Hematopoietic multipotent progenitor cell treated with erythropoietin and hydrocortisone succinate and interleukin-3 and kit ligand, for 15 days (in vitro differentiated cells): ENCODE measurements at places on chromosomes 16 and 17.
A peak's percentile ranks its signal among the peaks of the same experiment; 100 is the strongest.

- peak; percentile 39 for DNase-seq
These were observed 8.6 kb downstream of the KDM6B start for GRCh38 chr17:7842380-7843256.

DNA sequence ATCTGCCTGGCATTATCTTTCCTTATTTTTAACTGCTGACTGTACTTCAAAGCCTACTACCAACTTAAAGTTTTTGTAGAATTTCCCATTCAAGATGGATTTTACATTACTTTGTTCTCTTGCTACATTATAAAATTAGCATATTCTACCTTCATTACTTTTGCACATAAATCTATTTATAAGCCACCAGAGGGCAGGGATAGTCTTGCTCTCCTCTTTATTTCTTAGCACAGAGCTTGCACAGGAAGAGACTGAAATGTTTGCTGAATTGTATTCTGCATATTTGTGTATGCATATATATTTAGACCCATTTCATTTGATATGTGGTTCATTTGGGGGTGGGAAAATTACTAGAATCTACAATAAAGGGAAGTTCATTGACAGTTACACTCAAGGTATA lies 108.0 kb downstream of the SKAP1 start:
- DNase-seq, result no peak

DNA sequence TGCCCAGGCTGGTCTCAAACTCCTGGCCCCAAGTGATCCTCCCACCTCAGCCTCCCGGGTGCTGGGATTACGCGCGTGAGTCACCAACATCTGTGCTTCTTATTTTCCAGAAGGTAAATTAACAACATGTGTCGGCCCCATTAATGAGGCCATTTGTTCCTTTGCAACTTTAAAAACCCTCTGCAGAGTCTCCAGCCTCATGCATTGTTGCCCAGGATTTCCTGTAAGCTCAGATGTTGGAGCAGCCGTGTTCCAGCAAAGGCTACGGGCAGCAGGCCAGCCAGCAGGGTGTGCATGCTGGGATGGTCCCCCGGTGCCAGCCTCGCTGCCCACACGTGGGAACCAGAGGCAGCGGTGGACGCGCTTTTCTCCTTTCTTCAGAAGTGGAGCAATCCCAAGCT lies 19.1 kb upstream of the HEXD start:
- DNase-seq, result no peak

GRCh38 chr17:55402374-55402773 lies 19.3 kb downstream of the MMD start:
- DNase-seq, result no peak

DNA sequence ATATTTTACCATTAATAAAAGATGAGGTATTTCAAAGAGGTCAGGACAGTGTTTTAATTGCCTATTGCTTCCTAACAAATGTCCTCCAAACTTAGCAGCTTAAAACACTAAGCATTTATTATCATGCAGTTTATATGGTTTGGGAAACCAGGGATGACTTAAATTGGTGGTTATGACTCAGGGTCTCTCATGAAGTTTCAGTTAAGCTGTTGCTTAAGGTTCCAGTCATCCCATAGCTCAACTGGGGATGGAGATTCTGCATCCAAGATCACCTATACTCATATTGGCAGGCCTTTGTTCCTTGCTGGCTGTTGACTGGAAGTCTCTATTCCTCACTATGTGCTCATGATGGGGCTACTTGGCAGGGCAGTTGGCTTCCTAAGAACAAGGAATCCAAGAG lies 1329.9 kb upstream of the GOT2 start:
- no peak for DNase-seq

DNA sequence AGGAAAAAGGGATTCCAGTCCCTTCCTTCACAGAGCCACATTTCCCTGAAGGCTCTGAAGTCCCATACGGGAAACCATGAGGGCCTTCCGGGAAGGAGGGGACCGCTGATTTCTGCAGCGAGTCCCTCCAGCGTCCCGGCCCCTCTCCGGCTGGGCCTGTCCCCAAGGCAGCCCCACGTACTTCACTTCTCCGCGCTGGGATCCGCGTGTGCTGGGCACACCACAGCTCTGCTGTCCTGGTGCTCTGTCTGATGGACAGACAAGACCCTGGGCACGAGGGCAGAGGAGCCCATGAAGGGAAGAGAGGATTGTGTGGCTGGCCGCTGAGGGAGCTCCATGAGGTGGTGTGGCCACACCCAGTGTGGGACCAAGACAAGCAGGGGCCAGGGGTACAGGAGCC lies 57.1 kb downstream of the PRMT7 start:
- no peak for DNase-seq

GRCh38 chr16:53629151-53629550 lies 74.5 kb downstream of the RPGRIP1L start:
- no peak for DNase-seq

DNA sequence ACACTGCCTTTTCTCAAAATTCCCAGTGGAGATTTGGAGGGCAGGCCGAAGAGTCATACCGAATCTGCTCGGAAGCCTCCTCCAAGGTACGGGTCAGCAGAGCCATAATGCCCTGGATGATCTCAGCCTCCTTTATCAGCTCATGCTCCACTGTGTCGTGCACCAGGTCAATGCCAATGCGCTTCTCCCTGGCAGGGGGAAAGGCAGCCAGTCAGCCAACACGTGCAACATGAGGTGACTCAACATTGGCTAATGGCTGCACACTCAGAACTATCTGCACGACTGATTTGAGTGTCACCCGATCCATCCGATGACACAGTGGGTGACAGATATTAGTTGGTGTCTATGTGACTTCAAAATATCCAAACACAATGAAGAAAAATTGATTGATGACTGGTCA lies 15.8 kb downstream of the TEKT1 start:
- DNase-seq, result no peak

DNA sequence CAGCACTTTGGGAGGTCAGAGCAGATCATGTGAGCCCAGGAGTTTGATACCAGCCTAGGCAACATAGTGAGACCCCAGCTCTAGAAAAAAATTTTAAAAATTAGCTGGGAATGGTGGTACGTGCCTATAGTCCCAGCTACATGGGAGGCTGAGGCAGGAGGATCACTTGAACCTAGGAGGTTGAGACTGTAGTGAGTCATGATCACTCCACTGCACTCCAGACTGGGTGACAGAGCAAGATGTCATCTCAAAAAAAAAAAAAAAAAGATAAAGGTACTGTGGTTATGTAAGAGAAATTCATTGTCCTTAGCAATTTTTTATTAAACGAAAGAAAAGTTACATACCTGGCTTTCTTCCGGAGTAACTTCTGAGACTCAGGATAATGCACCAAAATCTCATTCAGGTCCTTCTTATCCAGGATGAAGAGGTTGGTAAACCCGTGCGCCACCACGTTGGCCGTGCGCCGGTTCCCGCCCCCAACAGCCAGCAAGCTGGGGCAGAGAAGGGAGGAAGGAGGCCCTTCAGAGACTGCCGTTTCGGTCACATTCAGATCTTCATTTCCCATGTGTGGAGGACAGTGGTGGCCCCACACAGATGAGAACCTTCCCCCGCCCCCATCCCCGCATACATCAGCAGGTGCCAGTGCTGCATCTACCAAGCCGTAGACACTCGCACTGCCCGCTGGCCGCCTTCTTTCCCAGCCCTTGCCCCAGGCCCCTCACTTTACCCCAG lies 73.7 kb downstream of the CNGB1 start:
- DNase-seq, result no peak

DNA sequence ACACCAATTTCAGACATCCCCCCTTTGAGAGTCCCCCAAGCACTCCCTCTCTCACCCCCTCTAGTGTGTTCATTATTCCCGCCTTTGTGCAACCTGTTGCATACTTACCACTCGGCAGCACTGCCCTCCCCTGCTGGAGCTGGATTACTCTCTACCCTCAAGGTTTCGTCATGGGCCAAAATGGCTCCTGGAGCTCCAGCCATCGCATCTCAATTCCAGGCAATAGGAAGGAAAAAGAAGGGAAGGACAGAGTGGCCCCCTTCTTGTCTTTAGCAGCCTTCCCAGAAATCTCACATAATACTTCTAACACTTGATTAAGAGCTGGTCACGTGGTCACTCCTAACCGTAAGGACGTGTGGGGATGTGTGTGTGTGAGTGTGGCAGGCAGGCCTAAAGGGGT lies 20.2 kb downstream of the TMEM186 start:
- DNase-seq, result no peak

DNA sequence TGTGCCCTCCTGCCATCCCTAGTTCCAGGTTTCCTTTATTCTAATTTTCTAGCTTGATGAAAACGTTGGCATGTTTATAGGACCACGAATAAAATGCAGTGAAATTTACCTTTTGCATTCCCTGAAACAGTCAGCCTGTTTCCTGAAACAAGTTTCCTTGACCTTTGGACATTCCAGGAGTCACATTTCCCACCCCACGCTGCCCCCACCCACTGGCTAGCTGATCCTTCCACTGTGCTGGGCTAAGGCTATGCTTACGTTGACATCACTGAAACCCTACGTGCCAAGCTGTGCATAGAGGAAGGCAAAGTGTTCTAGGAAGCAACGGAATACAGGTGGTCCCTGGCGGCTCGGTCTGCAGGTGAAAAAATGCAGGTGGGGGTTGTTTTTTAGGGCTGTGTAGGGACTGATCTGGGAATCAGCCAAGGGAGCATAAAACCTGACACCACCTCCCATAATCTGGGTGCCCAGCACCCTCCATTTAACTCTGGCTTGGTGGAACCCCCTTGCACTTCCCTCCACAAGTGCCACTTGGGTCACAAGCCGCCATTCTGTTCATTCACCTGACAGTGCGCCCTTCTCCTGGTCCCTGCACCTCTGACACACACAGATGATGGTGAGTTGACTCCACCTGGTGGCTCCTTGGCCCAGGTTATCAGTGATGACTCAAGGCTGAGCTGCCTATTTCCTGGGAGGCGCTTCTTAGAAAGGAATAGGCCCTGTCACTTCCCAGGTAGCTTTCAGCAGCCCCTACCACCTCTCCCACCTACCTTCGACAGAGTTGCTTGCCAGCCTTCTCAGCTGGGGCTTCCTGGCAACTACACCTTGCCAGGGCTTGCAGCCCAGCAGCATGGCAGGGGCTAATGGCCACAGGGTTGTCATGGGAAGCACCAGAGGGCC lies 83.7 kb downstream of the N4BP1 start:
- no peak for DNase-seq

GRCh38 chr16:81610144-81610842 lies 165.7 kb downstream of the CMIP start:
- DNase-seq, result no peak

- DNase-seq, result peak; percentile 30
These were observed 25.5 kb downstream of the COPZ2 start for GRCh38 chr17:48012151-48012520.

DNA sequence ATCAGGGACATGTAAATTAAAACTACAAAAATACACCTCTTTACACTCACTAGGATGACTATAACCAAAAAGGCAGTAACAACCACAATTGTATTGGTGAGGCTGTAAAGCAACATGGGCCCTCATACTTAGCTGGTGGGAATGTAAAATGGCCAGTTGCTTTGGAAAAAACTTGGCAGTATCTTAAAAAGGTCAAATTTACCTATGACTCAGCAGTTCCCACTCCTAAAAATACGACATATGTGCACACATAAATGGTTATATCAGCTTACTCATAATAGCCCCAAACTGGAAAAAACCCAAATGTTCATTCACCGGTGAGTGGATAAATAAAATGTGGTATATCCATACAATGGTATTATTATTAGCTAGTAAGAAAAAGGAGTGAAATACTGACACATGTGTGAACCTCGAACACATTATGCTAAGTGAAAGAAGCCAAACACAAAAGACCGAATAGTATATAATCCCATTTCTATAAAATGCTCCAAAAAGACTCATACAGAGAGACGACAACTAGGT lies 391.4 kb downstream of the NPIPA8 start:
- DNase-seq, result no peak

DNA sequence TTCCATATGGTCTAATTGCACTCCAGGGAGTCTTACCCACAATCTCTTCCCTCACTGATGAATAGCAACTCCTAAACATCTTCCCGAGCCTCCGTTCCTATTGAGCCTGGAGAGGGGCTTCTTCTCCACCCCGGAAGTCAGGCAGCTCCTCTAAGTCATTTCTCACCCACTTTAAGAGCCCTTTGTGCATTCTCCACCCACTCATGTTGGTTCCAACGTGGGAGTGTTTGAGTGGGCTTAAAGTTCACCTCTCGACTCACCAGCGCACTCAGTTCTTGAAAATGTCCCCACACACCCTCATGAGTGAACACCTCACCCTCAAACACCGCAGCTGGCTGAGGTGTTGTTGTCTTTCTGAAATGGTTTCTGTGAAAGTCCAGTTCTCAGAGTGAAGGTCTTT lies 67.6 kb downstream of the TMEM114 start:
- no peak for DNase-seq

GRCh38 chr16:48101069-48101674 lies 54.6 kb downstream of the ABCC12 start:
- no peak for DNase-seq

GRCh38 chr17:5247621-5248020 lies 13.0 kb upstream of the SCIMP start:
- no peak for DNase-seq

- no peak for DNase-seq
These were observed 95.7 kb downstream of the ELAC2 start for GRCh38 chr17:12922120-12922519.

- no peak for DNase-seq
These were observed 759 bp downstream of the ASPHD1 start for GRCh38 chr16:29900888-29901606.

- peak; percentile 30 for DNase-seq
These were observed 18.8 kb downstream of the POLR2A start for GRCh38 chr17:7502987-7503386.

DNA sequence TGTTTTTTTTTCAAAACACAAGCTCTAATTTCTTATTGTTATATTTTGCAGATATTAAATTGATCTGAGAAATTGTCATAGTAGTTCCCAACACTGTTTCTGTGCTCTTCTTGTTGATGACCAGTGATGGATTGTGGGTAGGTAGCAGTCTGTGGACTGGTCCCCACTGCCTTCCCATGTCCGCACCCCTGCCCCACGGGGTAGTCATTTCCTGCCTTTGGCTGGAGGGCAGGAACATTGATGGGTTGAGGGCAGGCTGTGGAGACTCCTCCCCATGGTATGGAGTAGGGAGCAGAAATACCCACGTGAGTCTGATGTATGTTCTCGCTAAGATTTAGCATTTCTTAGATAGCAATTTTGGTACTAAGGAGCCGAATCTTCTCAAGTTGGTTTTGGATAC lies 762.0 kb downstream of the CDH8 start:
- no peak for DNase-seq

- no peak for DNase-seq
These were observed 34.9 kb downstream of the SMARCE1 start for GRCh38 chr17:40612599-40613244.
